ENCODE measurements at places on chromosomes 4 and X.

DNA sequence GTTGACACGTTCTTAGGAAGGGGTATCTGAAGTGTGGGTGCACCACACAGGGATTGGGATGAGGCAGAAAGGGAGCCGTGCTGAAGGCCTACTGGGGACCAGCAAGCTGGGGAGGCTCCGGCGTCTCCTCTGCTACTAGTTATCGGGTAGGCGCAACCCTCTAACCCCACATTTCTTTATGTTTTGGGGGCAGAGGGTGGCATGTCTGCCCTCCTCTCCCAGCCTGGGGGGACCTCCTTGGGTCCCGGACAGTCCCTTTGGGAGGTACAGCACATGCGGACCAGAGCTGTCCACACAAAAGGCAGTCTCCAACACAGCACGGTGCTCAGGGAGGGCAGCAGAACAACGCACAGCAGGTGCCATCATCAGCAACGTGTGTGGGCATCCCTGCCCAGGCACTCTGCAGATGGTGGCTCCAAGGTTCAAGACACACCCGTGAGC, 33.2 kb downstream of the WDR1 start:
- DNase-seq: no peak

GRCh38 chr4:48470137-48470536, 13.0 kb upstream of the SLC10A4 start:
- no peak for DNase-seq

DNA sequence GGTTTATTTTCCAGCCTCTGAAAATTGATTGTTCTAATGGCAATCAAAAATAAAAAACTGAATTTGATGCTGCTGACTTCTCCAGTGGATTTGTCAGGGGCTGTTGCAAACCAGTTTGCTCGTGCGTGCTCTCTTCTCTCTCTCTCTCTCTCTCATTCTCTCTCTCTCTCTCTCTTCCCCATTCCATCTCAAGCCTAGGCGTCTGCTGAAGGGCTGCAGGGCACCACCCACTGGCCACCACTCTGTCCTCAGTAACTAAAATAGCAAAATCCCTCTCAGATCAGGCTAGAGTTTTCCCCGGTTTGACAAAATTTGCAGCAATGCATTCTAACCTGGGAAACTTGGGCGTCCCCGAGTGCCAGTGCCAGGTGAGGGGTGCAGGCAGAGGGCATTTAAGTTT, 19.4 kb downstream of the NKX6-1 start:
- no peak for DNase-seq

DNA sequence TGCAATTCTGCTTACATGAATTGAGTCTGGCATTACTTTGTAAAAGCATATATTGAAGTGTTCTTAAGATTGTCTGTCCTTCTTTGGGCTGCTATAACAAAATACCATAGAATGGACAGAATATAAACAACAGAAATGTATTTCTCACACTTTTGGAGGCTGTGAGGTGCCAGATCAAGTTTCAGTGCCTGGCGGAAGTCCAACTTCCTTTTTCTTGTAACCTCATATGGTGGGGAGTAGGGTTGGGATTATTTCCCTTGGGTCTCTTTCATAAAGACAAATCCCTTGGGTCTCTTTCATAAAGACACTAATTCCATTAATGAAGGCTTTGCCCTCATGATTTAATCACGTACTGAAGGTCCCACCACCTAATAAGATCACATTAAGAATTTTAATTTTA, 199.3 kb upstream of the GRID2 start:
- no peak for DNase-seq

- no peak for DNase-seq
Measured at GRCh38 chr4:150217192-150217591, 138.9 kb downstream of the DCLK2 start.

DNA sequence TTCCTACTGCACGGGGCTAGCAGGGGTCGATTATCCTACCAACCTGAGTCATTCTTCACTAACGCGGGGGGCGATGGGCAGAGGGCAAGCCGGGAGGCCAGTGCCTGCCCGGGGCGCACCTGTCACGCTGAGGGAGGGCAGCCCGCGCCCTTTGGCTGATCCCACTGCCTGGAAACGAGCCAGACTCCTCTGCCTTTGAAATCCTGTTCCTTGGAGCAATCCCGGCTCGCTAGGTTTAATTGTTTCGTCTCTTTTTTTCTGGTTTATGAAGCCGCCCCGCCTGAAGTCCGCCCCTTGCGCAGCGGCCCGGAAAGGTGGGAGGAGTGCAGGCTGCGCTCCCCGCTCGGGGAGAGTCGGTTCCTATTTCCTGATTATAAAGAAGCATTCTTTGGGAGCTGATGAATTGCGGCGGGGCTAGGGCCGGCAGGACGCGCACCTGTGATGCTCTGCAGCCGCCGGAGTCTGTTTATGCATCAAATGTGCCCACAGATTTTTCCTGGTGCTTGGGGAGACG, 484.2 kb downstream of the BCOR start:
- DNase-seq: no peak

GRCh38 chr4:76690011-76690905, 207.7 kb downstream of the SOWAHB start:
- no peak for DNase-seq

- DNase-seq: no peak
Measured at GRCh38 chr4:16862697-16863096, 35.7 kb downstream of the LDB2 start.

DNA sequence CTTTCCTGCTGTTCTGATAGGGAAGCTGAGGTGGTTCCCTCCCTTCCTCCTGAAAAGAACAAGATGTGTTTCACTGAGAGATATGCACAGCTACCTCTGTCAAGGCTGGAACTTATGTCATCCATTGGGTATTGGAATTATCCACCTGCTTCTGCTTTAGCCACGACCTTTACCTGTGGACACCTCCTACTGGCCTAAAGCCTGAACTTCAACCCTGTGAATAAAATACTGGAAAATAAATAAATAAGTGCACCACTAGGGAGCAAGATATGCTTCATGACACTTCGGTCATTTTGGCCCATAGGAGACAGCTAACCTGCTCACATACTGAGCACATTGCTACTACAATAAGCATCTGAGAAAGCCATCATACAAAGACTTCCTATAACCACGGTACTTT, 419.9 kb upstream of the NWD2 start:
- peak; percentile 23 for DNase-seq

DNA sequence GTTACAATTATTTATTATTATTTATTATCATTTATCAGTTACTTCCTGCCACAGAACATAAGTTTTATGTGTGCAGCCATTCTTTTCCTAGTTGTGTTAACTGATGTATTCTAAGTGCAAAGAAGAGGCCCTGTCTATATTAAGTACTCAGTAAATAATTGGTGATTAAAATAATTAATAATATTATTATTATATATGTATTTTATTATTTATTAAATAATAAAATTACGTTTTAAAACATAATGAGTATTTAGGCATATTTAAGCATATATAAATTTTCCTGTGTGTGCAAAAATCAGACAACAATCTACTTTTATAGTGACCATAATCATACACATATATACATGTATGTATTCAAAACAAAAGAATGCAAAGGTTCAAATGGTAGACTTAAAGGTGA, 1871.6 kb upstream of the IGFBP7 start:
- no peak for DNase-seq

GRCh38 chr4:5845035-5845905, 47.6 kb downstream of the CRMP1 start:
- DNase-seq: no peak

DNA sequence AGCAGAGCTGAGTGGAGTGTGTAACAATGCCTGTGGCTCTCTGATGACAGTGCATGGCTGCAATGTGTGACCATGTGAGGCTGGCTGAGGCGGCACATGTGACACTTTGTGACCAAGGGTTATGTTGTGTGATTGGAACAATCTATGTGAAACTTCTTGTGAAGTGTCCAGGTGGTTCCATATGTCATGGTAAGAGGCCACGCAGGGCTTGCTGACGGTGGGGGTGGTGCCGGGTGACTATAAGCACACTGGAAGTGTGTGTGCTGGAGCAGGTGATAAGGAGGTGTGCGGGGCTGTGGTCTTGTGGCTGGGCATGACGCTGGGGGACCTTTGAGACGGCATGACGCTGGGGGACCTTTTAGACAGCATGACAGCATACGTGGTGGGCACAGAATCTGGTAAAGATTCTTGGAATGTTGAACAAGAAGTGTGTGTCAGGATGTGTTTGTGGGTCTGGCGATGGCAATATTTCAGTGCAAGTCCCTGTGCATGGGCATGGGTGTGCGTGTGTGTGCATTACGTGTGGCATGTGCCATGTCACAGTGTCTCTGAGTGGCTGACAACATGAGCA, 7.4 kb upstream of the HDAC6 start:
- DNase-seq: no peak

GRCh38 chr4:134260126-134260525, 58.5 kb upstream of the PABPC4L start:
- no peak for DNase-seq
